ENCODE measurements at places on chromosomes 5 and 9. TPM values are rescaled to one million over a fixed set of nuclear protein-coding genes. Genes with fewer than 3 reads are reported as not detected.

DNA sequence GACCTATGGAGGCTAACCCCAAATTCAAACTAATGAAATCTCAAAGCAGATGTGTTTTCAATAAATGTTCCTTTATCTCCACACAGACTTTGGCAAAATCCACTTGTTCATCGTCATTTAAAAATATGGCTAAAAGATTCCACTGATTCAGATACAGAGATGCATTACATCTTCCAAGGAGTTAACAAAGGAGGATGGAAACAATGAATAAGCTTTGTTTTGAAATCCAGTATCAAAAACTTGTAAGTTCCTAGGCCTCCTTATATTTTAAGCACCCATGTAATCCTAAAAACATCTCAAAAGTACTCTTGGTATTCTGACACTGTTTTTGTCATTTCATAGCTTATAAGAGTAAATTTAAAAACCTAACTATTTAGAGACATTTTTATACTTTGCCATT lies 345.6 kb upstream of the ACTBL2 start:
- no peak for DNase-seq

DNA sequence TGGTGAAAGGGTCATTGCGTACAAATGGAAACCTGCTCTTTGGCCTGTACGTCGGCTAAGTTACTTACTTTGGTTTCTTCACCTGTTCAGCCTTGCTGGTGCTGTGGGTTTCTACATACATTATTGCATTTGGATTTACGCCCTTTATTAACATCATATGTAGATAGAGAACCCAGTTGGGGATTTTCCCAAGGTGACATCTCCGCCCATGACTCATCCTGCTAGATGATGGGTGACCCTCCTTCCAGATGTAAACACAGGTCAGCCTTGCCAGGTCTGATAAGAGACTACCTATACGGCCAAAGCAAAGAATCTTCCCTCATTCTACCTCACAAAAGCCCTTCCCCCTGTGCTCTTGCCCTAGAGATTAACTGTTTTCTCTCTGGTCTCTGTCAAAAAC lies 360.9 kb downstream of the KDM4C start:
- DNase-seq: no peak

DNA sequence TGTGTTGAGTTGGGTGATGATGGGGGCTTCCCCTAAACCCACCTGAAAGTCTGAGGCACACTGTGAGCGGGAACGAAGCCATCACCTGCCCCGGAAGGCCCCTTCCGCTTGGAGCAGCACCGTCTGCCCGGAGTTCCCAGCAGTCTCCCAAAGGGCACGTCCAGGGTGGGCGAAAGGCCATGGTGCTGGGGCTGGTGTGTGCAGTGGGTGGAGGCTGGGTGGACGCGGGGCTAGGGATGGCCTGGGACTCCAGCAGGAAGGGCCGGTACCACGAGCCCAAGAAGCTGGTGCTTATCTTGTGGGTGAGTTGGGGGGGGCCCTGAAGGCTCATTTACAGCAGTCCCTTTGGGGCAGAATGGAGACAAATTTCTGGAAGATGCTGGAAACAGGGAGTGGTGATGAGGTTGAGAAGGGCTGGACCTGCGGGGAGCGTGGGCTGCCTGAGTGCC lies 4.6 kb downstream of the FLT4 start:
- no peak for DNase-seq

- no peak for DNase-seq
Measured at GRCh38 chr5:79430196-79430595, 83.7 kb downstream of the HOMER1 start.

GRCh38 chr9:129749575-129749974 lies 3.3 kb downstream of the PTGES start:
- DNase-seq: no peak

DNA sequence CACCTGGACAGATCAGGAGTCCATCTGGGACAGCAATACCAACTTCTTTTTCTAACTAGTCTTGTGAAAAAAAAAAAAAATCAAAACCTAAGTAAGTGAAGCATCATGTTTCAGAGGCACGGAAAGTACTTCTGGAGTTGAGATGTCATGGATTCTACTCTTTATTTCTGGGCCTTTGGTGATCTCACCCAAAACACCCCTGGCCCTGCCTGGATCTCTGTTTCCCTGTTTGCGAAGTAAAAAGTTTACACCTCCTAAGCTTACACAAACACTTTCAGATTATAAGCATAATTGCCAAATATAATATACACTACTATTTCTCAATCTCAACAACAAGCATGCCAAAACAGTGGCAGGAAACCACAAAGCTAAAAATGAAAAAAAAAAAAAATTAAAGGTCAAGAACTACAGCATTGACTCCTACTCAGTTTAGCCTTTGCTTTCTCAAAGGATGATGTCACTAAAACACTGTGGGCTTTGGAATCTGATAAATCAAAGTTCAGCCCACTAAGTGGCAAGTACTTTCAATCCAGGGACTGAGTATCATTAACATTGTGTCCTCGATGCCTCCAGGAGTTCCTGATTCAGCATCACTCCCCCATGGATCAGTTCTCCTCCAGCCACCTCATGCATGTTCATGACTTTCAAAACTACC lies 291.9 kb downstream of the NFIB start:
- DNase-seq: no peak

DNA sequence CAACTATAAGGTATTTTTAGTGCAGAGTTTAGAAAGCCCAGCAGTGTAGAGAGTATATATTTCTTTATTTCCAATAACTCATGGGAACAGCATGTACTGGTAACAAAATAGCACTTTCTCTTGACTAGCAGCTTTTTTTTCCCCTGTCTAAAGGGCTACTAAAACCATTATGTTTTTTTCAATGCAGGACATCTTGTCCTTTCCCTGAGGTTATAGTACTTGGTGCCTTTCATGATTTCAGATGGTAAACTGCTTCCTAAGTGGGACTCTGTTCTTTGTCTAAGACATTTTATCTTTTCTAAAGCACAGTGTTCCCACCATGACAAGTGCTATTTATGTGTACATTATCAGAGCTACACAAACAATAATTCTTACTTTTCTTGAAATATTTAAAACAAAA lies 122.3 kb downstream of the SLC24A2 start:
- DNase-seq: no peak

GRCh38 chr5:6370580-6370979 lies 7.8 kb downstream of the MED10 start:
- DNase-seq: no peak

GRCh38 chr9:92723299-92723625 lies 41.4 kb downstream of the BICD2 start:
- DNase-seq: no peak

DNA sequence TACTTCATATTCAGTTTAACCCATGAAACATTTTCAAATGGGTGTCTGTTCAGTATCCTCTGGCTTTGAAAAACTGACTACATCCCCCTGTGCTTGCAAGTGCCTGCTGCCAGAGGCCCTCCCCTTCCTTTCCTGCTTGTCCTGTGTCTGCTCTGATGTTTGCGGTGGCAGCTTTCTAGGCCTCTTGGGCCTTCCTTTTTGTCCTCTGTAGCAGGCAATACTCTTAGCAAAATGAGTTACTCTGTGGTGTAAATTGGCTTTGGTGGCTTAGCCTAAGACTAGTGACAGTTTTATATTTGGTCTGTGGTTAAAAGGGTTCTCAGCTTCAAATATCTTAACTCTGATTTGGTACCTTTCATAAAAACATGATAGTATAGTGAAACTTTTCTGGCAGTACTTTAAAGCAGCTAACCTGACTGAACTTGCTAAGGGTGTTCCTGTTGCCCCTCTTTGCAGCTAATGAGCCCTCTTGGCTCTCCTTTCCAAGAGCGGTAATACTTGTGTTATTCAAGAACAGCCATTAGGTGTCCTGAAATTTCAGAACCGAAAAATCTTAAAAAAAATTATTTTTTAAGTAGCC lies 76.6 kb downstream of the GOLM1 start:
- no peak for DNase-seq

DNA sequence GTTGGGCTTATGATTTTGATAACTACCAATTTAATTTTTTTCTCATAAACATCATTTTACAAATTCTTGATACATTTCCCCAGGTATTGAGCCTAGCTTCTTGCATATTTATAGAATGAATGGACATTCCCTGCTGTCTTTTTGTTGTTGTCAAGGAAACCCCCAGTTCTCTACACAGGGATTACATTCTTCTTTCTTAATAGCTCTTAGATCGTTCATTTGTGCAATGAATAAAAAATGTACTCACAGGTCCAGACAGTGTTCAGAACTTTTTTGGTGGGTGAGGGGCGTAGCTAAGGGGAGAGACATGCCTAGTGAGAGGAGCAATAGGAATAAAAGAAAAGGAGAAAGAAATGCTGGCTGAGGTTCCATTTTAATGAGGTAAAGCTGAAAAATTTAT lies 58.6 kb downstream of the VCAN start:
- DNase-seq: no peak

- DNase-seq: no peak
Measured at GRCh38 chr5:65736011-65736410, 14.0 kb downstream of the NLN start.

DNA sequence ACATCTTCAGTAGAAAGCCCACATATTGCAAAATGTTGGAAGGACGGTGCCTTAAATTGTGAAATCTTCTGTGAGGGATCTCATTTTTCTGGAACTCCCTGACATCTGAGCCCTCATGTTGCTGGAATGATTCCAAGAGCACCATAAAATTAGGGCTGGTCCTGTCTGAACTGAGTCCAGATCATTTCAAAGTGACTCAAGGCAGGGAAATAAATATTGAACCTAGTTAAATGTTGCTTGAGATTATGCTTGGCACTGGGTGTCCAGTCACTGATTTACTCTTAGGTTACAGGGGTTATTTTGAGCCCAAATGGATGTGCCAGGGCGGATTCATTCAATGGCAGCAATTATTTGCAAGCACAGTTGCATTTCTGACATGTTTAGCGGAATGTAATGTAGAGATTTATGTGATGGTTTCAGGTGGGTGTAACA lies 437.0 kb downstream of the PIK3R1 start:
- peak; percentile 66 for DNase-seq

- DNase-seq: no peak
Measured at GRCh38 chr5:155366096-155366495, 352.5 kb downstream of the KIF4B start.

GRCh38 chr9:132994410-132995120 lies 16.1 kb downstream of the GFI1B start:
- no peak for DNase-seq

DNA sequence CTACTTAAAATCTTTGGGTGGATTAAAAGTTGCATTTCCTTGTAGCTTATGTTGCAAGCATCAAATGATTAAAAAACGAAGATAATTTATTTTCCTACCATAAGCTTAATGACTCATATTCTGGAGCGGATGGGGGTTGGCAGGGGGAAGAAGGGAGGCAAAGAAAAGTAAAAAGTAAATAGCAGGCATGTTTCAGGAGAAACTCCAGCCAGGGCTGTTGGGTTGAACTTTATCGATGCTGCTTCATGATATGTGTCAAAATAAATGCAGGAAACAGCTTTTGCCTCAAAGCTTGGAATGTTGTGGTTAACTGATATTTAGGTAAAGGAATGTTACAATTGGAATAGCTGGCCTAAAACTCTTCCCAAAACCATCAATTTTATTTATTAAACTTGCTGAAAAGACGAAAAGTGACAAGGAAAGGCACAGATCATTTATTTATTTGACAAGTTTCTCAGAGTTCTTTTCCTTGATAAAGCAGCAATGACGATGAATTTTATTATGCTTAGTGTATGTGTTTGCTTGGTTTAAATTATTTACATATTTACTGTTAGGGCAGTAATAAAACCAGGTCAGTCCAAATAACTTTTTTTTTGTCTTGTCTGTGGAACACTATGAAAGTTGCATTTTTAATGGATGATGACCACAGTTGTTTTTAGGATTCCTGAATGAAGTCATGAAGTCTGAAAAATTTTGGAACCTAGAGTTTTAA lies 177.9 kb downstream of the PCSK1 start:
- DNase-seq: no peak

DNA sequence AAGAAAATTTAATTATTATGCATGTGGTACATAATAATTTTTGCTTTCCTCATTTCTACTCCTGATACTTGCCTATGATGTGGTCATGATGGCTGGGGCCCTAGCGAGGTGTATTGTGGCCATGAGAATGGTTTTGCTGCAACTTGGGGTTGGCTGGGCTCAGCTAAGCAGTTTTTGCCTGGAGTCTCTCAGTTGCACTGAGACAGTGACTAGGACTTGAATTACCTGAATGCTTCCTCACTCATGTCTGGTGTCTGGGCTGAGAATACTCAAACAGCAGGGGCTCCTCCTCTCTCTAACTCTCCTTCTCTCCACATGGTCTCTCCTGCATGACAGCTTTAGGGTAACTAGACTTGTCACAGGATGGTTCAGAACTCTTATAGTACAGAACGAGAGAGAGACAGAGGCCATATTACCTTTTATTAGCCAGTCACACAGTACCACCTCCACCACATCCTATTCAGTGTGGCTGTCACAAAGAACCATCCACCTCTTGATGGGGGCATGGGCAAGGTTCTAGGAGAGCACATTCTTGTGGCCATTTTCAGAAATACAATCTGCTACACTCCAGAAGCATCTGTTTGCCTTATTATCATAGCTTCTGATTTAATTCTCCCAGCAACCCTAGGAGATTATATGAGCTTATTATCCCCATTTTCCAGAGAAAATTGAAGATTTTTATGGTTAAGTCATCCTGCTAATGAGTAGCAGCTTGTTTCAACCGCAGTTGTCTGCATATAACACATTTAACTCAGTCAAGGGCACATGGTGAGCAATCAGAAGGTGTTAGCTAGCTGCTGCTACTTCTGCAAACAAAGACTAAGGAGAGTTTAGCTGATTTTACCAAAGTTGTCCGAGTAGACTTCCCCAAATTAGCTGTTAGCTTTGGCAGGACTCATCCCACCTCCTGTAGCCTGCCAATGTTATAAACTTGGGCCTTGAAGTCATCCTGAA lies 245.1 kb downstream of the DOCK8 start:
- DNase-seq: no peak

The C5orf58 gene
- 0.22 TPM for polyA plus RNA-seq

The RC3H2 gene
- 42.6 TPM for polyA plus RNA-seq

The IDNK gene
- 12.9 TPM for polyA plus RNA-seq

The SELENOP gene
- 416 TPM for polyA plus RNA-seq

The NUP155 gene
- 26.3 TPM for polyA plus RNA-seq

The SYNPO gene
- polyA plus RNA-seq: 111 TPM

The TJP2 gene
- 101 TPM for polyA plus RNA-seq

The MRRF gene
- 46.6 TPM for polyA plus RNA-seq

The LIX1 gene
- 4.7 TPM for polyA plus RNA-seq

The CBY3 gene
- polyA plus RNA-seq: 0.99 TPM
